Suppressor macrophage treated with lipopolysaccharide for 4 hours (primary cell): ENCODE measurements at places on chromosomes 16 and 17.

- no peak for DNase-seq
Observed at GRCh38 chr16:5619304-5619703, 521.7 kb upstream of the EEF2KMT start.

- DNase-seq: no peak
Observed at GRCh38 chr16:7442050-7442449, 109.4 kb downstream of the RBFOX1 start.

- peak; percentile 96 for DNase-seq
Observed at GRCh38 chr16:31351942-31352325, 3.0 kb upstream of the ITGAX start.

DNA sequence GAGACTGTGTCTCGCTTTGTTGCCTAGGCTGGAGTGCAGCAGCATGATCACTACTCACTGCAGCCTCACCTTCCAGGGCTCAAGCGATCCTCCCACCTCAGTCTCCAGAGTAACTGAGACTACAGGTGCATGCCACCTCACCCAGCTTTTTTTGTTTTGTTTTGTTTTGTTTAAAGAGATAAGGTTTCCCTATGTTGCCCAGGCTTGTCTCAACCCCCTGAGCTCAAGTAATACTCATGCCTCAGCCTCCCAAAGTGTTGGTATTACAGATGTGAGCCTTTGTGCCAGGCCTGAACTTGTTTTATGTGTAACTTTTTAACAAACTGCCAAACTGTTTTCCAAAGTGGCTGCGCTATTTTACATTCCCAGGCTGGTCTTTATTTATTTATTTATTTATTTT lies 41.8 kb upstream of the NUDT7 start:
- DNase-seq: no peak

DNA sequence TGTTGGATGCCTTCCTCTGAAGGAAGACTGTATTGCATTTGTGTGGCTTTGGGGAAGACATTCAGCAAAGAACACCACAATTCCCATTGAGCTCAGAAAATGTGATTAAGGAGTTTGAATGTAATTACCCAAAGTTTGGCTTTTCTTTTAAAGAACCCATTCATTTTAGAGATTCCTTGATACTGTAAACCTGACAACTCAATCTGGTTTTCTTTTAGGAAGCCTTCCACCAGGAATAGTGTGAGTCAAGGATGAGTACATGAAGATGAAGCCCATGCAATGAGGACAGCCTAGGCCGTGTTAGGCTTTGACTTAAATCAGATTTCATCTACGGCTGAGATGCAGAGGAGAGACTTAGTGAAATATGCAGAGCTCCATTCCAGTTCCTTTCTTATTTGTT lies 271.7 kb upstream of the TBX2 start:
- no peak for DNase-seq

GRCh38 chr16:54110016-54110981 lies 176.3 kb downstream of the IRX3 start:
- no peak for DNase-seq

- DNase-seq: no peak
Observed at GRCh38 chr17:60678118-60678444, 430 bp downstream of the BCAS3 start.

- peak; percentile 52 for DNase-seq
Observed at GRCh38 chr17:82370471-82371332, 863 bp upstream of the UTS2R start.

DNA sequence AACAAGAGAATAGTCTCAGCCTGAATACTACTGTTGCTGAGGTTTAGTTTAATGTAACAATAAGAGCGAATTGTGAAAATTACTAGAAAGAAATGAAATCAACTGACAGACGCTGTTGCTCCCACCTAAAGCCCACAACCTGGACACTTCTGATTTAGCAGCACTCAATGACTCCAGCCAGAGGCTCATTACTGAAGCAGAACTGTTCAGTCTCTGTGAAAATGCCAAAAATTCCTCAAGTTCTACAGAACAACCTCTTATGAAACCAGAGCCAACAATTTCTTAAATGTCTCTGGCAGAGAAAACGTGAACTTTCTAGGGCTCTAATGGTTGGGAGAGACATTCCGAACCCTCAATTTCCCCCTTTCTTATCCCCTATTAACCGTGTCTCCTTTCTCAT lies 9.9 kb downstream of the PSME3IP1 start:
- no peak for DNase-seq

DNA sequence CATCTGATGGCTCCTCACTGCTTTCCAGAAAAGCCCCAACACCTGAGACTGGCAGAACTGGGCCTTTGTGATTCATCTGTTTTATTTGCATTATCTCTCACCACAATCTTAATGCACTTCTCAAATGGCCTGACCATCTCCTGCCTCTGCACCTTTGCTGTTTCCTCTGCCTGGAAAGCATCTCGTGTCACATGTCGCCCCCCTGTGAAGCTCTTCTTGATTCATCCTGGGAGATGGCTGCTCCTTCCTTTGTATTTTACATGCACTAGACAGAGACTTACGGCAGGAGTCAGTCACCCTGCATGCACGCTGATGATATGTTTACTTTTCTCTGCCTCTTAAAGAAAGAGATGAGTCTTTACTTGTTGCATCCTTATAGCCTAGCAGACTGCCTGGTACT lies 30.0 kb downstream of the HNF1B start:
- DNase-seq: no peak

DNA sequence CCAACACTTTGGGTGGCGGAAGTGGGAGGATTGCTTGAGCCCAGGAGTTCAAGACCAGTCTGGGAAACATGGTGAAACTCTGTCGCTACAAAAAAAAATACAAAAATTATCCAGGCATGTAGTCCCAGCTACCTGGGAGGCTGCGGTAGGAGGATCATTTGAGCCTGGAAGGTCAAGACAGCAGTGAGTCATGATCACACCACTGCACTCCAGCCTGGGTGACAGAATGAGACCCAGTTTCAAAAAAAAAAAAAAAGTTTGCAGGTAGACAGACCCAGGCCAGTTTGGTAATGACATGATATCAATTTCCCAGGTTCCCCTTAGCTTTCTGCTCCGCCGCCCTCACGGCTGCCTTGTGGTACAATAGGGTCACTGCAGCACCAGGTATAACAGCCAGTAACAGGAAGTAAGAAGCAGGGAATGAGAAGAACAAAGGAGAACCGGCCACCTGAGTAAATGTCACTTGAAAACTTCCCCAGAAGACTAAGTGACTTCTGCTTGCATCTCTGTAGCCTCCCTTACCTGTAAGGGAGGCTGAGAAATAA lies 201.2 kb upstream of the HSBP1 start:
- DNase-seq: no peak

DNA sequence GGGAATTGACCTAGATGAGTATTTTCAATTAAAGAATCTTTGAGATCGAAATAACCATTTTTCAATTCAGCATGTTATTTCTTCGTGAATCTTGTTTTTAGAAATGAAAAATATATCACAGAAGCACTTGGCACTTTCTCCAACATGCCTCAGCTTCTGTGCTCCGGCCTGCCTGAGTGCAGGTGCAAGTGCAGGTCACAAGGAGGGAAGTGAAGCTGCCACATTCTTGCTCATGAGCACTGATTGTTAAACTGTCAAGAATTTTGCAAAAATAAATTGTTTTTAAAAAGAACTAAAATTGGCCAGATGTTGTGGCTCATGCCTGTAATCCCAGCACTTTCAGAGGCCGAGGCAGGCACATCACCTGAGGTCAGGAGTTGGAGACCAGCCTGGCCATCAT lies 38.3 kb upstream of the SKAP1 start:
- DNase-seq: no peak

GRCh38 chr17:40113907-40114245 lies 7.9 kb upstream of the MSL1 start:
- no peak for DNase-seq

- DNase-seq: no peak
Observed at GRCh38 chr17:35872196-35872980, 3.7 kb upstream of the HEATR9 start.

GRCh38 chr17:79298799-79299198 lies 224.2 kb downstream of the ENGASE start:
- DNase-seq: no peak

DNA sequence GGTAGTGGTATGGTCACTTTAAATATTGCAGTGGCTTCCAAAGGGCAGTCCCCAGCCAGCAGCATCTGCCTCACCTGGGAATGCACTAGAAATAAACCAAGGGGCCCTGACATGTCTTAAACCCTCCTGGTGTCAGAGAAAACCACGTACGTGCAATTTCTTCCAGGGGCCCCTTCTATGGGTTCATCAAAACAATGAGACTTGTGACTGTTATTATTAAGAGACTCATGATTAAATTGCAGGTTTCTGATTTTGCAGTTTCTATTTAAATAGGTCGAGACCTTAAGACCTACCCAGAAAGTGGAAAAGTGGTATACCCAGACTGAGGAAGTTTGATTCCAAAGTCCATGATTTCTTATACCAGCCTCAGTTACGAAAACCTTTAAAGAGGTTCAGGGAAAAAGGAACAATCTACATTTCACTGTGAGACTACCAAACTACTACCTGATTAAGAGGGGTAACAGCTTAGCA lies 746 bp upstream of the POLG2 start:
- no peak for DNase-seq

GRCh38 chr17:69809331-69809730 lies 265.7 kb upstream of the KCNJ16 start:
- no peak for DNase-seq

GRCh38 chr16:10839279-10839666 lies 20.7 kb upstream of the TVP23A start:
- no peak for DNase-seq

- DNase-seq: no peak
Observed at GRCh38 chr17:65243838-65244625, 106.9 kb downstream of the RGS9 start.

GRCh38 chr16:18797746-18798145 lies 3.6 kb downstream of the ARL6IP1 start:
- no peak for DNase-seq

GRCh38 chr16:21698169-21699032 lies 34.6 kb downstream of the OTOA start:
- DNase-seq: no peak

GRCh38 chr16:2231016-2231931 lies 5.0 kb upstream of the DNASE1L2 start:
- no peak for DNase-seq

GRCh38 chr16:77834635-77835540 lies 46.5 kb downstream of the VAT1L start:
- no peak for DNase-seq

- no peak for DNase-seq
Observed at GRCh38 chr17:10681866-10682446, 15.4 kb downstream of the SCO1 start.

- DNase-seq: peak; percentile 64
Observed at GRCh38 chr16:67413978-67414911, 2.0 kb downstream of the ZDHHC1 start.

GRCh38 chr17:8060274-8060673 lies 21.4 kb downstream of the ALOX15B start:
- peak; percentile 92 for DNase-seq

GRCh38 chr17:35373984-35374765 lies 754 bp upstream of the SLFN11 start:
- peak; percentile 84 for DNase-seq

- peak; percentile 89 for DNase-seq
Observed at GRCh38 chr16:4116325-4117249, at the start of gene ADCY9. ADCY9 (minus strand) TSS chr16:4116442; CDS start chr16:4115442, 1,000 bp downstream.

DNA sequence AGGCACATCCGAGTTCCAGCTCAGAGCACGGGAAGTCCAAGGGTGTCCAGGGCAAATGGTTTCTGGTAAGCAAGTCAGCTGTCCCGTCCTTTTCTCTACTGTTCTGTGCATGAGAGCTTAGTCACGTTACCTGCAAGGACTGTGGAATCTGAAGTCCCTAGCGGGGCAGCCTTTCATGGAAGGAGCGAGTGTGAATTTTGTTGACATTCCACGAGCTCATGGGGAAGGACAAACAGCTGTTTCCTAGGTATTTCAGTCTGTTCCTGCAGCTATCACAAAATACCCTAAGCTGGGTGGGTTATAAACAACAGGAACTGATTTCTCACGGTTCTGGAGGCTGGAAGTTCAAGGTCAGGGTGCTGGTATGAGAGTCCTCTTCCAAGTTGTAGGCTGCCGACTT lies 109.2 kb downstream of the SDR42E1 start:
- DNase-seq: no peak

- peak; percentile 93 for DNase-seq
Observed at GRCh38 chr17:21280081-21280518, 4.4 kb upstream of the MAP2K3 start.

- peak; percentile 40 for DNase-seq
Observed at GRCh38 chr17:17714261-17714866, 33.1 kb downstream of the RAI1 start.

DNA sequence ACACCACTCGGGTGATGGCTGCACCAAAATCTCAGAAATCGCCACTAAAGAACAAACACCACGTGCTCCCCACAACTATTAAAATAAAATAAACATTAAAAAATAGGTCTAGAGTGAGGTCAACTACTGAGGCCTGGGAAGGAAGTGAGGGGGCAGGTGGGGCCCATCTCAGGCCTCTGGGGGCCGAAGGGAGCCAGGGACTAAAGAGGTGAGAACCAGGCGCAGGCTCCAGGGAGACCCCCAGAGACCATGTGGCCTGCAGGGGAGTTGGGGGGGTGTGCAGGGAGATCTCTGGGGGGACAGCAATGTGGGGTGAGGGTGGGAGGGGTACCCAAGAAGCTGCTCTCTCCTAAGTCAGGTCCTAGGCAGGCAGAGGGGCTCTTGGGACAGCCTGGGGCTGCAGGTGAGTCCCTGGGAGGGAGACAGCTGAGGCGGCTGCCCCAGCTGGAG lies 111.3 kb upstream of the SMURF2 start:
- DNase-seq: no peak

- DNase-seq: no peak
Observed at GRCh38 chr17:56641894-56642293, 48.4 kb downstream of the NOG start.

- peak; percentile 18 for DNase-seq
Observed at GRCh38 chr16:67966549-67967182, 1.8 kb downstream of the SLC12A4 start.

- peak; percentile 16 for DNase-seq
Observed at GRCh38 chr17:43907998-43908721, 824 bp upstream of the MPP2 start.

- no peak for DNase-seq
Observed at GRCh38 chr16:31063843-31064611, 10.0 kb downstream of the ZNF668 start.

DNA sequence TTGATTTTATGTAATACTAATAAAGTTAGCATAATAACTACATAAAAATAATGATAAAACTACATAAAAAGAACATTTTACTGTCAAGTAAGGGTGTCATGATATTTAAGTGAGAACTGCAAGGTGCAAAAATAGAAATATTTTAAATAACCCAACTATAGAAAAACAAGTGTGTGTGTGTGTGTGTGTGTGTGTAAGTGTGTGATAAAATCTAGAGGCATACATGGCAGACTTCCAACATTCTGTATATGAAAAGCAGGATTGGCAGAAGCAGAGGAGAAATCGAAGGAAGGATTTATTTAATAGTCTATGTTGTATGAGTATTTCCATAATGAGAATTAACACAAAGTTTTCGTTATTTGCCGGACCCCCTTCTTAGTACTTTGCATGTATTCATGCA lies 334.1 kb downstream of the KCNJ2 start:
- no peak for DNase-seq

GRCh38 chr16:59013930-59014329 lies 279.8 kb upstream of the GOT2 start:
- DNase-seq: no peak
